Inflammatory macrophage treated with lipopolysaccharide for 4 hours (primary cell): ENCODE measurements at places on chromosomes 2 and 18.

- peak; percentile 1 for DNase-seq
Observed at GRCh38 chr2:205867371-205867770, 185.1 kb downstream of the NRP2 start.

DNA sequence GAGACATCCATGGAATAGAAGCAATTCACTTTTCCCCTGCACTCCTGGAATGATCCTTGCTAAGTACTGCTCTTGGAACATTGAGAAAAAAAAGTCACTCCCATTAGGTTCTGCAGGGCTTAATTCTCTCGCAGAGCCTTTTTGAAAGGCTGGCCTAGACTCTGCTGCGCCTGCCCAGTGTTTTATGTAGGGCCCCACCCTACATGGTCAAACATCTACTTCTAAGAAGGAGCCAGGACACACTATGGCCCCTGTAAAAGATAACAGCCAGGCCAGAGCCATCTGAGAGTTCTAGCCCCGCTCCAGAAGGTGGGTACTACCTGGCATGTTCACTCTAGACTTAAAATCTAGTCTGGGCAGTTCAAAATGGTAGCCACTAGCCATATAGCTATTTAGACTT, 30.6 kb upstream of the NPAS2 start:
- DNase-seq, result no peak

DNA sequence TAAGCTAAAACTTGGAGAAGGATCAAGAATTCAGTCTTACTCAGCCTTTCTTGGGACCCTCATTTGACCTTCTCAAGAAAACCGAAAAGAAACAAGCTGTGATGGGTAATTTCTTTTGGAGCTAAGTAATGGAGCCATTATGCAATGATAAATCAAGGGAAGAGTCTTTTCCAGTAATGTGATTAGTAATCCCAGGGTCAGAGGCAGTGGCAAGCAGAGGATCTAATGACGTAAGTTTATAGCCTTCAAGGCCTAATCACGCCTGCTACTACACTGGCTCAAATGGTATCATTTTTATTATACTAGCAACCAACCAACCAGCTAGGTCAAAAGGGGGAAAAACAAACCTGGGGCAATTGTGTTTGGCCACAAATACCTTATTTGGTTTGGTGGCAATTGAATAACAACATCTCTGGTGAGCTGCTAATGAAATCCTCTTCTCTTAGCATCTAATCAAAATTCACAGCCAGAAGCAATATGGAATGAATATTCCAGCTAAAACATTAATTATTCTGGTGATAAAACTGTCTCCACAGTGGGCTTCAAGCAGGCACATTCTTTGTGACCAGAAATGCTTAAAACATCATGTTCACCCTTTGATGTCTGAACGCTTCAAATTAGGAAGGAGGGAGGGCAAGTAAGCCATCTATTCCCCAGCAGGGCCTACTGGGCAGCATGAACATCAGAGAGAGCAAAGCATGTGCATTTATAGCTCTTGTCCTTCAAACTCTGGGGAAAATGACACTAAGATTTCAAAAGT, 114.9 kb upstream of the SULT1C3 start:
- no peak for DNase-seq

DNA sequence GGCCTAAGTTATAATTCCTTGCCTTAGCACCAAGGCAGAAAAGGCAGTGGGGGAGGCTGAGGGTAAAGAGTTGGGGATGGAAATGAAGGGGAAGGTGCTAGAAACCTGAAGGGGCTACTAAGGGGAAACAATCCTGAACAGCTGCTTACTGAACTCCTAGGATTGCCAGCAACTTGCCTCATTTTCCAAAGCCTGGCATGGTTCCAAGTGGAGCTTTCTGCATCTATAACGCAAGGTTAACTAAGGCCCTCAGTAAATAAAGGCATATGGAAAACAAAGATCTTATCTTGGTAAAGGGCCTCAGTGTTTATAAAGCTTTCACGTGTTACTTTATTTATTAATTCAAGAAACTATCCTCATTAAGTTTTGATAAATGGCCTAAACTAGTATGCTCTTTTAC, 10.9 kb downstream of the MEP1B start:
- DNase-seq, result no peak

- peak; percentile 15 for DNase-seq
Observed at GRCh38 chr2:119431155-119431975, at the start of gene TMEM37. Gene TMEM37, plus strand, starts transcription at chr2:119431854. Its CDS starts 50 bp downstream, at chr2:119431904.

GRCh38 chr2:26399771-26400376, 1.8 kb upstream of the DRC1 start:
- no peak for DNase-seq

DNA sequence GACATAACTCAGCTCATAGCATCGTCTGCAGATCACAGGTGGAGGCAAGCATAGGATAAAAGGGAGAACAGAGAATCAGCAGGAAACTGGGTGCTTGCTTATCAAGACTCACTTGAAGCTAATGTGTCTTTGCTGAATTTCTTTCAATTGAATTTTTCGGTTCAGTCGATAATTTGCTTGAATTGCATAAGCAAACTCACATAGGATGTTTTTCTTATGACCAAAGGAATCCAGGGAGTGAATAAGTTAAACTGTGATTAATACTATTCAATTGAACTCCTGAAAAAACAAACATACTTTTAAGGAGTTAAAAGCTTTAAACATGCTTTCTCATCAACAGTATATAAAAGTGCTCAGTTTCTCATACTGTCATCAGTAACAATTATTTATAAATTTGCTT, 707.1 kb upstream of the ACVR2A start:
- DNase-seq, result no peak

- peak; percentile 85 for DNase-seq
Observed at GRCh38 chr2:218263817-218264641, 3.2 kb downstream of the GPBAR1 start.

DNA sequence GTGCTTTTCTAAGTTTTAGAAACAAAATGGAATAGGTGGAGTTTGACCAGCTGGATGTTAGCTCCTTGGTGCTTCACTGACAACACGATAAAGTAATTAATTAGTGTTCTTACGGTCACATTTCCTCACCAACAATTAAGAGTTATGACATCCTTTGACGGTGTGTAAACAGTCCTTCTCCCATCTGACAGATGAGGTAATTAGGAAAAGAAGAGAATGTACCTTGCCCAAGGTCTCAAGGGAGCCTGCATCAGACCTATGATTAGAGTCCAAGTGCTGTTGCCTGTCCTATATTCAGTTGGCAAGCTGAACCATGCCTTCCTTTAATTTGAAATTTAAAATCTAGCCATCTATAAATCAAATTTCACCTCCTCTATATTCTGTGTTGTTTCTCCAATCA, 48.3 kb upstream of the STK17B start:
- DNase-seq, result no peak

DNA sequence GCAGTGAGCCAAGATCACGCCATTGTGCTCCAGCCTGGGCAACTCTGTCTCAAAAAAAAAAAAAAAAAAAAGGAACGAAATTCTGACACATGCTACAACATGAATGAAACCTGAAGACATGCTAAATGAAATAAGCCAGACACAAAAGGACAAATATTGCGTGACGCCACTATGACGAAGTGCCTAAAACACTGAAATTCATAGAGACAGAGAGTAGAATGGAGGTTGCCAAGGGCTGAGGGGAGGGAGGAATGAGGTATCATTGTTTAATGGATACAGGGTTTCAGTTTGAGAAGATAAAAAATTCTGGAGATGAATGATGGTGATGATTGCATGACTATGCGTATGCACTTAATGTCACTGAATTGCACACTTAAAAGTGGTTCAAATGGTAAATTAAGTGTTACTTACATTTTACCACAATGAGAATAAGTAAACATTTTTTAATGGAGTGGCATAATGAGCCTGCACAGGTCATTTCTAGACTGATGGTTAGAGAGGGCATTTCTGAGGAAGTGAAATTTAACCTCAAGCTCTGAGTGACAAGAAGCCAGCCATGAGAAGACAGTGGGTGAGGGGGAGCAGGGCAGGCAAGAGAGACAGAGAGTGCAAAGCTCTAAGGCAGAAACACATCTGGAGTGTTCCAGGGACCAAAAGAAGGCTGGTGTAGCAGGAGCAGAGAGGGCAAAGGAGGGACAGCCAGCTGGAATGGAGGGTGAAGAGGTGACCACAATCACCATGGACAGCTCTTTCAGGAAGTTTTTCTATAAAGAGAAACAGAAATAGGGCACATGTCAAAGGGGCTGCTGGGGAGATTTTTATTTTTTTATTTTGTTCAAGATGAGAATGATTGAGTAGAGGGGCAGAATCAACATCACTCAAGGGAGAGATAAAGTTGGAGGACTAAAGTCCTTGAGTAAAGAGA, 20.6 kb upstream of the EXOC6B start:
- DNase-seq, result no peak

DNA sequence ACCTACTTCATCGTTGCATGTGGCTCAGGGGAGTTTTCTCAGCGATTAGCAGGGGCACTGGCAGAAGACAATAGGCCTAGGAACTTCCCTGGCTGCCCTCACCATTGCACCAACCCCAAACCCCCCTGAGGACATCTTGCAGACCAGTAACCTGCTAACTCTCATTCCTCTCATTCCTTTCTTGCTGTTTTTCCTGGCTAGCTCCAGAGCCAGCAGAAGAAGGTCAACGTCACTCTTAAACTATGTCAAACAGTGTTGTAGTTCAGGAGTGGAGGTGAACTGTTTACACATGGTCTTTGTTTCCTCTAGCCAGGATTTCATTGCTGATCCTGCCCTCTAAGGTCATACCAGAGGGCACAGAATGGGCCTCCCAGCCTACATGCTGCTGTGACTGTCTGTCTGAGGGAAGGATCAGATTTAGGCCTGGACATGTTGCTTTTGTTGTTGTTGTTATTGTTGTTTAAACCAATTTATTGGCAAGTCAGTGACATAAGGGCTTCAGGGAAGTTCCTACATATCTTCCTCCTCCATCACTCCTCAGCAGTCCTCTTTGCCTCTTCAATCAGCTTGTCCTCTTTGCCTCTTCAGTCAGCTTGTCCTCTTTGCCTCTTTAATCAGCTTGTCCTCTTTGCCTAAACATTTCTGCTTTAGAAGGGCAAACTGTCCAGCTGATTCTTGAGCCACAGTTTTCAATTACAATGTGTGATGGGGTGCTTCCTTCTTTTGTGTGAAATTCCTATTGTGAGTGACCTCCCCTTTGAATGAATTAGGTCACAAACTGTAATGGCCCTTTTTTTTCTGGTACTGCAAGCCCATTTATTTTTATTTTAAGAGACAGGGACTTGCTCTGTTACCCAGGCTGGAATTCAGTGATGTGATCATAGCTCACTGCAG, 471.9 kb upstream of the TNP1 start:
- no peak for DNase-seq

- DNase-seq, result no peak
Observed at GRCh38 chr2:214193943-214194342, 216.9 kb upstream of the VWC2L start.

DNA sequence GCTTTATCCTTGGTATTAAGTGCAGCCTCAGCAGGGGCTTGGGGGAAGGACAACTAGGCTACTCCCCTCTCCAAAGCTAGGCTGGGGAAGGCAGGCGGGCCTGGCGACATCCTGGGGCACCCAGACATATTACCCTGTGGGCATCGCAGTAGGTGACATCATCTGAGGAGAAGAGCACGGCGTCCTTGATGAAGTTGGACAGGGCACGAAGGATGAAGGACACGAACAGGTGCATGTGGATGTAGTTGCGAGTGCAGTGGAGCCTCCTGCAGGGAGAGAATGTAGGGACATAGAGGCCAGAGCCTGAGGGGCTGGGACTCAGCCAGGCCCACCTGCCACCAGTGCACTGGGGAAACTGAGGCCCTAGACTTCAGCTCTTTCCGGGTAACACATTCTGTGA, 32.3 kb downstream of the TMEM37 start:
- DNase-seq, result no peak

- DNase-seq, result peak; percentile 65
Observed at GRCh38 chr2:26273501-26273900, 28.8 kb downstream of the HADHB start.

DNA sequence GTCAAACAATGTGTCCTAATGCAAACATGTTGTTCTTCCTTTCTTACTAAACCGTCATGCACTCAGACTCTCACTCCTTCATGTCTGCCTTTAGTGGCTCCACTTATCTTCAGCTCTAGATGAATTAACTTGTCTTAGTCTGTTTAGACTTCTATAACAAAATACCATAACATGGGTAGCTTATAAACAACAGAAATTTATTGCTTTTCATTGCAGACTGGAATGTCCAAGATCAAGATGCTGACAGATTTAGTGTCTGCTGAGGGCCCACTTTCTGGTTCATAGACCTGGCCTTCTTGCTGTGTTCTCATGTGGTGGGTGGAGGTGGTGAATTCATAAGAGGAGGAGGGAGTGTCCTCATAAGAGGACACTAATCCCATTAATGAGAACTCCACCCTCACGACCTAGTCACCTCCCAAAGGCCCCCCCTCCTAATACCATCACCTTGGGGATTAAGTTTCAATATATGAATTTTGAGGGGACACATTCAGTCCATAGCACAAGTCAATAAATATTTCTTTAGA, 32.3 kb downstream of the RALBP1 start:
- no peak for DNase-seq

DNA sequence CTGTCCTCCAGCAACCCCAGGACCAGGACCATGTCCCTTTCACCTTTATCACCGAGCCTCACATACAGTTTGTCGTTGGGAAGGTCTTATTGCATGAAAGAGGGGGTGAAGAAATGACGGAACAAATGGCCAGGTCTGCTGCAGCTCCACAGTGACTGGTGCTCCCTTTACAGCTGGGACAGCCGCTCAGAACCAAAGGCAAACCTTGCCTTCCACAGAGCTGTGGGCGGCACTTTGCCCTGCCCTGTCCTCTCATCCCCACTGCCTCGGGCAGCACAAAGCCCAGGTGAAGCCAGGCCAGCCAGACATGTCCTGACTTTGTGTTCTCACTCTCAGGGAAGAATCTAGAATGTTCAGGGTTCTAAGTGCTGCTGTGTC, 961 bp downstream of the GPR55 start:
- no peak for DNase-seq

DNA sequence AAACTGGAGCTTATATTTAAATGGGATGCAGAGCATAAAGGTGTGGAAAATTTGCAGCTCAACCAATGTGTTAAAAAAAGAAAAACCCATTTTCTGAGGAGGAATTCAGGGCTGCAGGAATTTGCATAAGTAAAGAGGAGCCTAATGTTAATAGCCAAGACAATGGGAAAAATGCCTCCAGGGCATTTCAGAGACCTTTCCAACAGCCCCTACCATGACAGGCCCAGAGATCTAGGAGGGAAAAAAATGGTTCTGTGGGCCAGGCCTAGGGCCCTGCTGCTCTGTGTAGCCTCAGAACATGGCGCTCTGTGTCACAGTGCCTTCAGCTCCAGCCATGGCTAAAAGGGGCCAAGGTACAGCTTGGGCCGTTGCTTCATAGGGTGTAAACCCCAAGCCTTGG, 719.7 kb upstream of the ACVR2A start:
- no peak for DNase-seq

- DNase-seq, result peak; percentile 27
Observed at GRCh38 chr18:50879302-50880118, 592 bp downstream of the ME2 start.

GRCh38 chr2:240983361-240983995, 14.9 kb upstream of the SNED1 start:
- peak; percentile 8 for DNase-seq

- no peak for DNase-seq
Observed at GRCh38 chr2:236984046-236984445, 101.6 kb upstream of the COPS8 start.
